ENCODE measurements at places on chromosomes 16 and 17.
A peak's percentile ranks its signal among the peaks of the same experiment; 100 is the strongest.

GRCh38 chr16:73056448-73056847 is 8.5 kb upstream of the ZFHX3 start:
- DNase-seq, result peak; percentile 50

GRCh38 chr16:48576927-48577326 is 33.1 kb downstream of the N4BP1 start:
- DNase-seq, result no peak

- no peak for DNase-seq
These were observed 6.2 kb upstream of the PSMD3 start for GRCh38 chr17:39974433-39974832.

GRCh38 chr16:47229053-47230050 is 85.6 kb upstream of the NETO2 start:
- DNase-seq, result no peak

GRCh38 chr17:40606548-40607353 is 40.9 kb downstream of the SMARCE1 start:
- DNase-seq, result no peak

- DNase-seq, result peak; percentile 85
These were observed at the start of gene DPH1 for GRCh38 chr17:2029911-2030778. Gene DPH1 (plus strand): TSS chr17:2030153. CDS start chr17:2030170, 17 bp downstream.

All from umbilical cord (tissue), 2 donors.